ENCODE measurements at places on chromosomes 2 and 18. TPM values are rescaled to one million over a fixed set of nuclear protein-coding genes. Genes with fewer than 3 reads are reported as not detected.

GRCh38 chr18:74420926-74421325 lies 36.2 kb downstream of the DIPK1C start:
- no peak for DNase-seq

GRCh38 chr2:217986256-217986961 lies 16.4 kb downstream of the TNS1 start:
- DNase-seq = no peak

GRCh38 chr2:235768606-235769005 lies 274.8 kb downstream of the AGAP1 start:
- no peak for DNase-seq

- DNase-seq = no peak
Observed at GRCh38 chr2:128817171-128817570, 498.5 kb upstream of the HS6ST1 start.

STAM2 gene
- total RNA-seq = 27.5 TPM

GRCh38 chr2:49936965-49937364 lies 782.6 kb upstream of the FSHR start:
- no peak for DNase-seq

DNA sequence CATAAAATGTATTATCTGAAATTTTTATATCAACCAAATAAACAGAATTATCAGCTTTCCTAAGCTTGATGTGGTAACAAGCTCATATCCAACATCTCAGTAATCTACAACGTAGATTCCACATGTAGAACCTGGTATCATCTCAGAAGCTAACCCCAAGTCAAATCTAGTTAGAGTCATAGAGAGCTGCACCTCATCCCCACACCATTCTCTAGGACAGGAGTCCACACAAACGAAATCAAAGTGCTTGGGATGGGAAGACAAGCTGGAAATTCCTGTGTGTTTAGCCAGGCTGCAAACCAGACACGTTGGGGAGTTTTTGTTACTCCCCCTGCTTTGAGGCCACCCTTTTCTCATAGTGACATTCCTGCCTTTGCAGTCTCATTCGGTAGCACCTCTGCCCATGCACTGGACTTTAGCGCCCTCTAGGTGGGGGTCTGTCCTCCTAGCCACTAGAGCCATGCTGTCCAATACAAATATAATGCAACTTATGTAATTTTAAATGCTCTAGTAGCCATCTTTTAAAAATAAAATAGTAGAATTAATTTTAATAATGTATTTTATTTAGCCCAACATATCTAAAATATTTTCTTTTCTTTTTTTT lies 28.1 kb upstream of the SATB2 start:
- DNase-seq = peak; percentile 43

DNA sequence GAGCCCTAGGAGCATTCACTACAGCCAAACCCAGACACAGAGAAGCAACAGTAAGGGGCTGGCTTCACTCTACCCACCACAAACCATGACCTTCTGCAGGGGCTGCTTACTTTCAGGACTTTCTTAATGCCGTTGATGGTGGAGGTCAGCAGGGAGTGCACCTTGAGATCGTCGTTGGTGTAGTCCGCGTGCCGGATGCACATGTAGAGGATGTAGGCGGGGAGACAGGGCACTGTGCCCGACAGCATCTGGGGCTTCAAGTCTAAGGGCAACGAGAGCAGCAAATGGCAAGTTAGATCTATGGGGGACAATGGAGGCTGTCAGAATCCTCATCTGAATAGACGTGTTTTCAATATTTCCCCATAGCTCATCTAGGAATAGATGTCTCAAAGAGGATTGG lies 29.8 kb upstream of the ACAA2 start:
- DNase-seq = no peak

DNA sequence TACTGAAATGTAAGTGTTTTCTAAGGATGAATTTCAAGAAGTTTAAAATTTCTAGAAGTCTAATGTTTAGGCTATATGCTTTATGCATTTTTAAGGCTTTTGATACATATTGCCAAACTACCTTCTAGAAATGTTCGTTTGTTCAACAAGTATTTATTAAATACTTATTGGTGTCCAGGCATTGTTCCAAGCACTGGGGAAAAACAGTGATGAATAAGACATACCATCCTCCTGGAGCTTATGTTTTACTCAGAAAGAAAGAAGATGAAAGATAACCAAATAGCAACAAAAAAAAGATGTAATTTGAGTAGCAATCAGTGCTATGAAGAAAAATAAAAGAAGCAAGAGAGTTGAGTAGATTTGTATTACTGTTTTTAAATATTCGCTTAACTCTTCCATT lies 692.9 kb downstream of the SLC4A3 start:
- DNase-seq = no peak

GRCh38 chr2:46824611-46825010 lies 91.0 kb downstream of the MCFD2 start:
- peak; percentile 44 for DNase-seq

GRCh38 chr2:129732630-129733026 lies 246.8 kb upstream of the RAB6C start:
- DNase-seq = no peak

GRCh38 chr2:44351088-44351487 lies 10.2 kb downstream of the PREPL start:
- no peak for DNase-seq

DNA sequence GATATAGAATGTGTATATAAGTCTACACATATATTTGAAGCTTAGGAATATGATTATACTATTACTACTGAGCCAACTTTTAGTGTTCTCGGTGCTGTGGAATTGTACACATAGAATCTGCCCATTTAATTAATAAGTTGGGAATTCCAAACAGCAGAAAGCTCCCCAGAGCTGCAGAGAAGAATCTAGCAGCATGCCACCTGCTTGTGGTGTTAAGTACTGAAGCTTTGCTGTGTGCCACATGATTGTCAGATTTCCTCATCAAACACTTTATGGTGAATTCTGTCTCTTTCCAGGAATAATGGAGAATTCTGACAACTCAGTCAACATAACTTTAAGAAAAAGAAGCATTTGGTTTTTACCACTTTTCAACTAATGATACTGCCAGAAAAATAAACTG lies 117.8 kb downstream of the WDSUB1 start:
- DNase-seq = peak; percentile 65

DNA sequence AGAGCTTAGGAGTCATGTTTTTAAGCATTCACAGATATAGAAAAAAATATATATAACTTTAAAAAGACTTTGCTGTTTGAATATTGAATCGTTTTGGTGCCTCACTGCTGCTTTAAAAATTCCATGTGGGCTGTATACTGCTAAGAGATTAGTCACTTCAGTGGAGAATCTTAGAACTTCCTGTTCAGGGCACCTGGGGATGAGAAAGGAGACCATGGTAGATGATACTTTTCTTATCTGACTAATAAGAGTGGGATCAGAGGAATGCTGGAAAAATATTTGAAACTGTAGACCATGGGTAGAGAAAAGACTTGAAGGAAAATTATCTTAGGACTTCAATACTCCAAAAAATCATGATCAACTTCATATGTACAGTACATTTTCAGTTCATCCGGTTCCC lies 442.2 kb upstream of the SETBP1 start:
- DNase-seq = no peak

GPR39 gene
- 0.20 TPM for total RNA-seq

CABLES1 gene
- 71.1 TPM for total RNA-seq

DNA sequence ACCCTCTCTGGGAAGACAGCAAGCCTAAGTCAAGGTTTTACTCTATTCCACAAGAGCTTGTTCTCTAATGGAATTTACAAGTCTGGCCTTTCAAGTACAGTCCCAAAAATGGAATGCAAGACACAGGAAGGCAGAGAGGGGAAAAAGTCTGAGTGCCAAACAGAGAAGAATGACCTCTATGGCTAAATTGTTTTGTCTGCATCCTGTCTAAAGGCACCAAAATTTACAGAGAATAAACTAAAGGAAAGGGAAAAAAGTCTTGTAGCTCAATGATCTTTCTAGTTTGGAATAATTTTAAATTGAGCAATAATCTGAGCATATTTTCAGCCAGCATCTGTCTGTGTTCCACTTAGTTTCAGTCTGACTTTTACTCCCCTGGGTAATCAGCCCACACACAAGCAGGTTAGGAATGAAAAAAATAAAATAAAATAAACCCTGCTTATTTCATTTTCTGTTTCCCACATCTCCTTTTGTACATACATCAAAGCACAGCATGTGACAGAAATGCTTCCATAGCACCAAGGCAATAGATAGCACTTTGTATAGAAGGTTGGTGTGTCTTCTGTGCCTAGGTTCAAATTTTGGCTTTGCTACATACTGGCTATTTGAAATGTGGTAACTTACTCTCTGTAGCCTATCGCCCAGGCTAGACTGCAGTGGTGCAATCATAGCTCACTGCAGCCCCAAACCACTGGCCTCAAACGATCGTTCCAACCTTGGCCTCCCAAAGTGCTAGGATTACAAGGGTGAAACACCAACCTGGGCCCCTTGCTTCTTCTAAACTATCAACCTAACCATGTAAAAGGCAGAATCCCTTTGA lies 105.1 kb downstream of the SLC8A1 start:
- peak; percentile 28 for DNase-seq

ZBTB7C gene
- not detected for total RNA-seq

DNA sequence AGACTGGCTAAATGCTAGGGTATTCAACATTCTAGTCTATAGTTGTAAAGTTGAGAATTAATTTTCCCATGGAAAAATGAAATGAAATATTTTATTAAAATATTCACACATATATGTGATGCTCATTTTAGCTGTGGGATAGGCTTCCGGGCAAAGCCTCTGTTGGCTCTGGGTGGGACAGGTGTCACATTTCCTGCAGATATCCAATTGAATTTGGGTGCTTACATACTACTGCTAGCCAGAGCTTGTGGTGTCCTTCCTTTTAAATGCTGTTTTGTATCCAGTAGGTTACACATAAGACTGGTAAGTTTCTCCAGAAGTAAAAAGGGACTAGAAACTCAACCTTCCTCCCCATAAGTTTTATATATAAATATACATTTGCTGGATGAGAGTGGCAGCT lies 73.8 kb downstream of the RPRM start:
- no peak for DNase-seq

DNA sequence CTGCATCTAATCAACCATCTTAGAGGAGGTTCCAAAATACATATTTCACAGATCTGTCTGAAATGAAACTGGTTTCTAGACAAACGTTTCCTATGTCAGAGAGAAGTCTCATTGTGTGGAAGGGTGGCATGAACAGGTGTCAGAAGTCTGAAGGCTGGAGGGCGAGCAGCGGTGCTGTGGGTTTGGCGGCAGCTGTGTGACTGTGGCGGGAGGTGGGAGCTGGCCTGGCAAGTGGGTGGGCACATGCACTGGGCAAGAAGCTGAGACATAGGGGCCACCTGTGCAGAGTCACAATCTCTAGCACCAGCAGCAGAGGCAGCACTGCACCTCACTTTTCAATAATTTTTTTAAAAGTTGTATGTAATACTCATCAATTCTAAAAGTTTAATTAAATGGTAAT lies 346.3 kb downstream of the DSC3 start:
- DNase-seq = no peak

TMEM237 gene
- total RNA-seq = 57.2 TPM

- no peak for DNase-seq
Observed at GRCh38 chr18:74249181-74249968, 42.4 kb downstream of the CYB5A start.

DNA sequence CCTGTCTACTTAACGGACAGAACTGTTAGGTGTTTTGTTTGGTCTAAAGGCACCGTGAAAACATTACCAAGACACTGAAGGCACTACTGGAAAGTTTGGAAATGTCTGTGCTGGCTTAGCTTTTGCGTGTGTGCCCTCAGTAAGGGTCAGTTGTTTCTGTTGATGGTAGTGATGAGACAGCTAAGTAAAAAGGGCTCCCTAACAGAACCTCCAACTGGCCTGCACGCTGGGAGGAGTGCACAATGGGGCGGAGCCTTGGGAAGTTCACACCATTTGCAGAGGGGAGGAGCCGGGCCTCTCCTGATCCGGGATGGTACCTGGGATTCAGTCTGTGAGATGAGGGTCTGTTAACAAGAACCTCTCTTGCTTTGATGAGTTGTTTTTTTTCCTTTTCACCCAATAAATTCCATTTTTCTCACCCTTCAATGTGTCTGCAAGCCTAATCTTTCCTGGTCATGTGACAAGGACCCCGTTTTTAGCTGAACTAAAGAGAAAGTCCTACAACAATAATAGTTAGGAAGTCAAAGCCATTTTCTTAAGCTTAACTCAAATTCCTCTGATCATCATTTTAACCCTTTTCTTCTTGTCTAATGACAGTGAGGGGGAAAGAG lies 368.7 kb downstream of the PARD3B start:
- no peak for DNase-seq

DNA sequence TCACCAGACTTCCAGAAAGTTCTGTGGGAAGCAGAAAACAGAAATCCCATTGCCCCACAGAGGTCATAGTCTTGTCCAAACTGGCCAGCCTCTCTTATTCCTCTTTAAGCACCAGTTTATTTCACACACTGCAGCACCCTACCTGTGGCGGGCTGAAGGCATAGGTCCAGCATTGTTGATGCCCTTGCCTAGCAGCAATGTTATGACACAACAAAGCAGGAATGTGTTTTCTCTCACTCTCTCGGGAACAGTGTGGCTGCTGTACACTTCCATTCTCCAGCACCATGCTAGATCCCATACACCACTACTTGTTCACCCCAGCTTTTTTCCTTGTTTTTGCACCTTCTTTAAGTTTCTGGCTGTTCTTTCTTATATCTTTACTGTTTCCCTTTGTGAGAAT lies 181.6 kb downstream of the DNAH6 start:
- DNase-seq = no peak

DNA sequence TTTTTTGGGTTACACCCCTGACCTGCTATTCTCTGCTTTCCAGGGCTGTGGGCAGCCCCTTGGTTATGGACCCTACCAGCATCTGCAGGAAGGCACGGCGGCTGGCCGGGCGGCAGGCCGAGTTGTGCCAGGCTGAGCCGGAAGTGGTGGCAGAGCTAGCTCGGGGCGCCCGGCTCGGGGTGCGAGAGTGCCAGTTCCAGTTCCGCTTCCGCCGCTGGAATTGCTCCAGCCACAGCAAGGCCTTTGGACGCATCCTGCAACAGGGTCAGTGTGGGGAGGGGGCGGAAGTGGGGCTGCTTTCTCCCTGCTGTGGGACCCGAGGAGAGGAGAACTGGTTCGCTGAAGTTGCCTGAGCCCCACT lies 9.7 kb upstream of the WNT10A start:
- no peak for DNase-seq

DNA sequence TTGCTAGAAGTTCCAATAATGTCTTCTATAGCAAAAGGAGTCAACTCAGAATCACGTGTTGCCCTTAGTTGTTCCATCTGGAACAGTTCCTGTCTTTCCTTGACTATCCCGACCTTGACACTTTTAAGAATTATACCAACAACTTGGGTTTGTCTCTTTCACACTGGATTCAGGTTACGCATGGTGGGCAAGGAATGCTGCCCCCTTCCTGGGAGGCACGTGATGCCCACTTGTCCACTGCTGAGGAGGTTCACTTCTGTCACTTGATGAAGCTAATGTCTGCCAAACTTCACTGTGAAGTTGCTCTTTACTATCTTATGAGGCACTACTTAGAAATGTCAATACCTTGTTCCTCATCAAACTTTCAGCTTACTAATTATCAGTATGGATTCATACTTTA lies 5.3 kb downstream of the COX5B start:
- no peak for DNase-seq

- DNase-seq = no peak
Observed at GRCh38 chr2:85061896-85062295, 71.3 kb upstream of the TCF7L1 start.

GRCh38 chr2:24819442-24820174 lies 26.4 kb downstream of the CENPO start:
- no peak for DNase-seq

DNAH7 gene
- 0.05 TPM for total RNA-seq

CGREF1 gene
- 4.0 TPM for total RNA-seq

BOK gene
- total RNA-seq = 52.4 TPM

All from endothelial cell of umbilical vein (primary cell).